ENCODE measurements at places on chromosomes 7 and 10.

- DNase-seq: no peak
Observed at GRCh38 chr7:71548746-71549145, 416.8 kb downstream of the GALNT17 start.

GRCh38 chr7:68249611-68250010 lies 1253.0 kb downstream of the TYW1 start:
- no peak for DNase-seq

GRCh38 chr10:77436257-77436975 lies 201.2 kb downstream of the KCNMA1 start:
- no peak for DNase-seq

GRCh38 chr7:157715938-157716280 lies 379.1 kb downstream of the DNAJB6 start:
- DNase-seq: no peak

DNA sequence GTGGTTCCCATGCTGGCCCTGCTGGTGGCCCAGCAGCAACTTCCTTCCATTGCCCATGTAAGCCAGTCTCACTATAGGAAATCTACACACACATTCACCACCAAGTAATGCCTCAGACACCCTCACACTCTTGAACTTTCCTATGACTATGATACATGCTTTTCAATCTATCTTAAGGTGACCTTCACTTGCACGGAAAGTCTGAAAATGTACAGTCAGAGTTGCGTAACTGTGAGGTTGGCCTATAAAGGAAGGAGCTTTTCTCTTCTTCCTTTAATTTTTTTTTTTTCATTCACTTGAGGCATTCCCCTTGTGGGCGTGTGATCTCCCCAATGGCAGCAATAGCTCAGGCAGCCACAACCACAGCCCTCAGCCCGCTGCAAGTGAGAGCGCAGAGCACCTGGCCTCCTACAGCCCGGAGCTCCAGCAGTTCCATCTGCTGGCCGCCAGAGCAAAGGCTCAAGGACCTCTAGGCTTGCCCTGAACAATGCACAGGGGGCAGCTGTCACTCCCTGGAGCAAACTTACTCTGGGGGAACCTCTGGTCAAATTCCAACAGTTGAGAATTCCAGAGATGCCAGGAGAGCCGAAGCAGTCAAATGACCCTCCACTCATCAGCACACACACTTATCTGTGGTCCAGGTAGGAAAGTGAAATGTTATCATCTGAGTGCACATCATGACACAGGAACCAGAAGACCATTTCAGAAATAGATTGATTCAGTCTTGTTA lies 123.1 kb upstream of the ADO start:
- DNase-seq: no peak

DNA sequence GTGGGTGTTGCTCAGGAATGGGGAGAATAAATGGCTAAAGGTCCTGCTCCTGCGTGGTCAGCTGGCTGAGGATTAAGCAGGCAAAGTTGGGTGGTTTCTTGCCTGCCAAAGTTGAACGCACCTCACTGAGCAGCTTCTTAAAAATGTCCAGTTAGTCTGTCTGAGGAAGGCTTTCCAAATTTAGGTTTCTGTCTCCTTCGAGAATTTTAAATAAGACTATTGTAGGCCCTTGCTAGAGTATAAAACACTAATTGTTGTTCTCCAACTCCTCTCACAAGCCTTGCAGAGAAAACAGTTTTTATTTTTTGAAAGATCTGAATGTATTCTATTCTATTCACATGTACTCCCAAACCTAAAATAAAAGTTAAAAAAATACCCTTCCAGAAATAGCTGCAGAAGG lies 122.0 kb upstream of the LAMB4 start:
- no peak for DNase-seq

DNA sequence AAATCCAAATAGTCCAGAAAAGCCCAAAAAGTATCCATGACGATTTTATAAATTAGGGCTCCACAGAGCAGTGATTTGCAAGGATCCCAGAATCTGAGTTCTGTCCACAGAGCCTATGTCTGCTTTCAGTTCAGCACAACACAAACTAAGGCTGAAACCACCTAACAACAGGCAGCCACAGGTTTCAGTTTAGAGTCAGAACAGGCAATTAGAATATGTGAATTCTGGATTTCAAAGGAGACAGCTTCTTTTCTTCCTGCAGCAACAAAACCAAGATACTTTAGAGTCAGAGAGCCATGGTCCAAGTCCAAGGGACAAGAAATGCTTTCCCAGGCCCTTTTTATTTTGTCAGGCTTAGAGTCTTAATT lies 23.6 kb downstream of the IFIT3 start:
- no peak for DNase-seq

DNA sequence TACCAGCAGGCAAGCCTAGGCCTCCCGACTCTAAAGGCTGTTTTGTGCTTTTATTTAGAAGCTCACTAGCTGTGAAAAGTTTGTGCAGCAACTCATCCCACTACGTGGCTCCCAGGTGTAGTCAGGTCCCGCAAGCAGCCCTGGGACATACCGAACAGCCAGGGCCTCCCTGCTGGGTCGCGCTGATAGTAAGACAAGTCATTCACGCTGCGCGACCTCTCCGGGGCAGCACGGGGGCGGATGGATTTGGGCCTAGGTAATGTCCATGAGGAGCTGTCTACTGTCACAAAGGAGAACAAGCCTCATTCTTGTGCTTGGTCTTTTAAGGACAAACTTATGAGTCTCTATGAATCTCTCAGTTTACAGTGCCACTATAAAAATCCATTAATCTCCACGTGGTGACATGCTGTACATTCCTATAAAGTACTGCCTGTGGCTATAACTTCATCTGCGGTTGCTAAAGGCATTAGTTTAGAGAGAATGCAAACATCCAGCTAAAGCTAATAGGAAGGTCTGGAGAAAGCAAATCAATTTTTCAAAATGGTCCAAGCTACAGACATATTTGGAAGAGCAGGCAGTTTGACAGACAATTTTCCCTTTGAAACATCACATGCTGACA lies 546.8 kb downstream of the PHTF2 start:
- DNase-seq: no peak

GRCh38 chr7:140593672-140593982 lies 47.0 kb downstream of the DENND2A start:
- no peak for DNase-seq

GRCh38 chr7:96942112-96942511 lies 63.2 kb upstream of the DLX6 start:
- no peak for DNase-seq

DNA sequence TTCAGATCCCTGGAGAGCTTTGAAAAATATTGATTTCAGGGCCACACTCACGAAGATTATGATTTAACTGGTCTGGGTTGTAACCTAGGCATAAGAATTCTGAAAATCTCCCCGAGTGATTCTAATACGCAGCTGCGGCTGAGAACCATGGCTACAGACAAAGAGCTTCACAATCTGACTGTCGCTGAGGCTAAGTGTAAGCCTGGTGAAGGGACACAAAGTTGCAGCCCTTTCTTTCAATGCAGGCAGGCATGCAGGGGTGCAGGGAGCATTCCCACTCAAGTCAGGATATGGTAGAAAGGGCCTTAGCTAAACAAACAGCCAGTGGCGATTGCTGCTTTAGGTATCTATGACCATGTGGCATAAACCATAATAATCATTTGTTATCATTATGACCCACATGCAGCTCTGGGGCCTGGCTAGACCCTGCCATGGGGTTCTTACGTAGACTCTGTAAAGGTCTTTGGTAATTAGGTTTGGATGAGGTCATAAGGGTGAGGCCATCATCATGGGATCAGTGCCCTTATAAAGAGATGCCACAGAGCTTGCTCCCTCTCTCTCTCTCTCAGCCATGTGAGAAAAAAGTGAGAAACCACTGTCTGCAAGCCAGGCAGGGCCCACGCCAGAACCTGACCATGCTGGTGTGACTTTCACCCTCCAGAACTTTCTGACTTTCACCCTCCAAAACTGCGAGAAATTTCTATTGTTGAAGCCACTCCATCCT lies 88.4 kb upstream of the LANCL2 start:
- no peak for DNase-seq

- DNase-seq: no peak
Observed at GRCh38 chr10:94292434-94293090, 70.2 kb downstream of the NOC3L start.

DNA sequence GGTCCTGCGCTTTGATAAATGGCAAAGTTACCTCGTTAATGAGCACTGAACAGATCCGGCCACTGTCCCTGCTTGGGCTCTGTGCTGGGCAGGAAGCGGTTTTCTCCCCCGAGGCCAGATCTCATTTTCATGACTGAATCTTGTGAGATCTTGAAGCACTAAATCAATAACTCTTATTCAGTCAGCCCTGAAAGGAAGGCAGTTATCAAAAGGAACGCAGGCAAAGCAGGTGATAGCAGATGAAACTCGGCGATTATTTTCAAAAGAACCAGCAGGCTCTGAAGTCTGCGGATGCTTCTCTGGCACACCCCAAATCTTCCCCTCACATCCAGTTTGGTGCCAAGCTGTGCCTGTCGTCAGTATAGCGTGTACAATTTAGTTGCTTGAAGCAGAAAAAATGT lies 228.7 kb downstream of the BAMBI start:
- no peak for DNase-seq

- DNase-seq: no peak
Observed at GRCh38 chr10:96578633-96579032, 8.2 kb downstream of the TM9SF3 start.

DNA sequence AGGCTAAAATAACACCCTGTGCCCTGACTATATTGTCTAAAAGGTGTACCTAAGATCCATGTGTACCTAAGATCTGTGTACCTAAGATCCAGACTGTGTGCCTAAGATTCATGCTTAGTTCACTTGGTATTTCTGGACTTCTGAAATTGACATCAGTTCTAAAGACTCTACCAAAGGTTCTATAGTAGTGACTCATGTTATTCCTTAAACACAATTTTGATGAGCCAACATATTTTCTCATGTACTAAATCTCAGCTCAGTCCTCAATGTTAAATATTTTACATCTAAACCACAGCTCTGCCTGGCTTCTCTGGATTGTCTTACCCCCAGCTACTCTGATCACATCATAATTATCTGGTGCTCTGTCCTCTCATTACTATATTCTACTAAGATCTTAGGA lies 802.3 kb upstream of the SORCS1 start:
- DNase-seq: no peak

- no peak for DNase-seq
Observed at GRCh38 chr7:157395206-157395605, 58.4 kb downstream of the DNAJB6 start.

GRCh38 chr10:103969436-103969835 lies 2.5 kb downstream of the SLK start:
- DNase-seq: no peak

- no peak for DNase-seq
Observed at GRCh38 chr10:50438049-50438936, 185.5 kb downstream of the SGMS1 start.

DNA sequence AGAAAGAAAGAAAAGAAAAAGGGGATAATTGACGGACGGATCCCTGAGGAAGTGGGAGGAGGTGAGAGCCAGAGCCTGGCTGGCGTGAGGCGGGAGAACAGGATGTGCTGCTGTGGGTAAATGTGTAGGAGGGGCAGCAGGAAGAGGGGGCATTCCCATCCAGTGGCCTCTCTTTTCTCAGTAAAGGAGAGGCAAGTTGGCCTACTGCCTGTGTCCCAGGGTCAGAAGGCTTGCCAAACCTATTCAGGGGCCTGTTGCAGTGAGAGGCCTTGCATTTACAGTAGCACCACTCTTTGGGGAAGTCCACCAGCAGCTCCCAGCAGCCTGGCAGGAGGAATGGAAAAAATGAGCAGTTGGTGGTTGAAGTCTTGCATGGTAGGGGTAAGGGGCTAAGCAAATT lies 26.6 kb upstream of the ASCC1 start:
- no peak for DNase-seq

DNA sequence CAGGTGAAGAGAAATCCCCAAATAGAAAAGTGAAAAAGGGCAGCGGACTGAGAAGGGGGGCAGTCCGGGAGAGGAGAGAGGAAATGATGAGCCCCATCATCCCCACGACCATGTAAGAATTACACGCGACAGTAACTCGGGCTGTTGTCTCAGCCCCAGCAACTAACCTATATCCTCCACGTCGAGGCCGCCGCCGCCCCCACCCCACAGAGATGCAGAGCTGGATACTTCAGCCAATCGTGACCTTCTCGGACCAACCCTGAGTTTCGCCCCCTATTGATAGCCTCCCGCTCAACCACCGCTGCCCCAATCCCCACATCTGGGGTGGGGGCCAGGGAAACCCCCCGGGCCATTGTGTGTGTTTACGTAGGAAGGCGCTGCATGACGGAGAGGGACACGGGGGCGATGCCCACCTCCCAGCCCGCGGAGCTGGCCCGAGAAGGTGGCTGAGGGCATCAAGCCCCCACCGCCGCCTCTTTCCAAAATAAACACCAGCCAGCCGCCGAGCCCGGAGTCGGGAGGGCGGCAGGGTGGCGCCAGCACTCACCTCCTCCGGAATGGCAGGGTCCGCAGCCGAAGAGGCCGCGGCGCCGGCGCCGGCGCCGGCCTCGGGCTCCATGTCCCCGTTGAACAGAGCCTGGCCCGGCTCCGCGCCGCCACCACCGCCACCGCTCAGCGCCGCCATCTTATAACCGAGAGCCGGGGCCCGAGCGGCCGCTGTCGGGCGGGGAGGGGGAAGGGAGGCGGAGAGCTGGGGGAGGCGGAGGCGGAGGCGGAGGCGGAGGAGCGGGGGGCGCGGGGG lies 509 bp downstream of the BRAF start:
- peak; percentile 89 for DNase-seq

DNA sequence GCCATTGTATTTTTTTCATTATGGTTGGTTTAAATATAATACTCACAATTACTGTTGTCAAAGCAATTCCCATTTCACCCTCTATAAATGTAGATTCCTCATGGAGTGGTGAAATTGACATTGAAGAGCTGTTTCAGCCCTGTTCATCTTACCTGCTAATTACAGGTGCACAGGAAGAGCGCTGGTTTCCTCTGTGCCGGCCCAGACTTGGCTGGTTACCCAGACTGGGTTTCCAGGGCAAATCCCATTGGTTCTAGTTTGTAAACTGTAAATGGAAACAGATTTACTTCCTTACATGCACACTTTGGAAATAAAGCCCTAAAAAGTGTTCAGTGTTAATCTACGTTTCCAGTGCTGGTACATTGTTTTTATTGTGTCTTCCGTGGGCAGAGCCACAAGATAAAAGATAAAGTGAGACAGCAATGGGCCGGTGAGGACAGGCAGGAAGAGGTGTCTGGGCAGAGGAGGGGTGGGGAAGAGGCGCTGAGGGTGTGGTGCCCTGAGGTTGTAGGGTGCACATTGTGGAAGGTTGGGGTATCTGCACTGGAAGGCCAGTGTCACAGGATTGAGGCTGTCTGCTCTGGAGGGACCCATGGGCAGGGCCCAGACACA lies 71.6 kb upstream of the ZPBP start:
- no peak for DNase-seq

GRCh38 chr10:96840841-96841518 lies 8.9 kb downstream of the LCOR start:
- DNase-seq: no peak
